ENCODE measurements at places on chromosomes 16 and 17.

- DNase-seq: no peak
Observed at GRCh38 chr16:77556201-77556873, 121.5 kb upstream of the ADAMTS18 start.

DNA sequence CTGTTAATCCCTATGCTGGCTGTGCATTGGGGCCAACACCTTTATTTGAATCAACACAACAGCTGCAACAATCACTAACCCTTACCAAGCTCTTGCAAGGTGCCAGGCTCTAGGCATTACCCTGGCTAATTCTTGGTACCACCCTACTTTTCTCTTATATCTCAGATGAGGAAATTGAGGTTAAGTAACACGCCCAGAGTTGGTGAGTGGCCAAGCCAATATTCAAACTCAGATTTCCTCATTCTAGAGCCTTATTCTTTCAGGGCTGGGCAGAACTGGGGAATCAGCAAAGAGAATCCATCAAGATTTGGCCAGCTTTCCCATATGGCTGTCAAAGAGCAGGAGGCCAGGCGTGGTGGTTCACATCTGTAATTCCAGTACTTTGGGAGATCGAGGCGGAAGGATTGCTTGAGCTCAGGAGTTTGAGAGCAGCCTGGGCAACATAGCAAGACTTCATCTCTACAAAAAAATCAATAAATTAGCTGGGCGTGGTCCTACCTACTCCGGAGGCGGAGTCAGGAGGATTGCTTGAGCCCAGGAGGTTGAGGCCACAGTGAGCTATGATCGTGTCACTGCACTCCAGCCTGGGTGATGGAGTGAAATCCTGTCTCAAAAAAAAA is 23.7 kb downstream of the ARSG start:
- no peak for DNase-seq

GRCh38 chr16:64351121-64351520 is 770.7 kb downstream of the CDH11 start:
- DNase-seq: no peak

DNA sequence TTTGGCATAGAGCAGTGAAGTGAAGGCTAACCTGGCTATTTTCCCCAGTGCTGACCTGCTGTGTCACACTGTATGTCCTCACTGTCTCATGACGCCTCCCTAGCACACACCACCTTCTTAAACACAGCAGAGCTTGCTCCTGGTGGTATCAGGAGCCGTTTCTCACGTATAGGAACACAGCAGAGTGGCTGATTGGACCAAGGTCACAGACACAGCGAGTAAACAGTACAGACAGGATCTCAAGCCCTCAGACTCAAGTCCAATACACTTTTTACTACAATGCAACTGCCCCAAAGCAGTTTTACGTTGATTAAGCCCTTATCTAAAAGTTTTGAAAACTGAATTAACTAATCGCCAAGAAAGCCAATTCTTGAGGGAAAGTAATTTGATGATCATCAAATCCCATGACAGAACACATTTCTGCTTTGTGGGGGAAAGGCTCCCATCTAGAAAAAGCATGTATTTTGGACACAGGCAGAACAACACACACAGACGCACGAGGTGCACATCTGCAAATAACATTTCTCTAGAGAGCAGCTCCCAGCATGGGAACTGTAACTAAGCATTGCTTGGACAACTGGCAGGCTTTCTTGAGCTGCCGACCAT is 15.2 kb downstream of the ARHGAP17 start:
- DNase-seq: no peak

GRCh38 chr16:83530293-83530692 is 277.5 kb upstream of the HSBP1 start:
- no peak for DNase-seq

GRCh38 chr17:65278050-65278819 is 141.1 kb downstream of the RGS9 start:
- no peak for DNase-seq

GRCh38 chr16:51242296-51242994 is 91.4 kb upstream of the SALL1 start:
- DNase-seq: no peak

DNA sequence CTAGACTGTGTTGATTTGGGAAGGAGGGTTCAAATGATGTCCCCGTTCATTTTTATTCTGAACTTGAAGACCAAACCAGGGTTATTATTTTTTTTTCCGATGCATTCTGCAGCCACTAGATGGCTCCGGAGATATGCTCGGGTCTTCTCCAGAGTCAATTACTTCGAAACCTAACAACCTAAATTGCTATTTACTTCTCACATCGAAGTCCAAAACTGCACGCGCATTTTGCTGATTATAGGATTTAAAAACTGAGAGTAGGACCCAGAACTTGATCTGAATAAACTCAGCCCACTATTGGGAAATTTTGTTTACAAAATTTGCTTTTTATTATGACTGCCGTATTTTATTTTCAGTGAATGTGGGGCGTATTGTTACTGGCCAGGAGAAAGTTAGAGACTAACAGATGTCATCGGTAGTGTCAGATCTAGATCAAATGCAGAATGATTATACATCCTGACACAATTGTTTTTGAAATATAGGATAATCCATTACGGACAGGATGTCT is 263.8 kb downstream of the HS3ST3A1 start:
- DNase-seq: no peak

DNA sequence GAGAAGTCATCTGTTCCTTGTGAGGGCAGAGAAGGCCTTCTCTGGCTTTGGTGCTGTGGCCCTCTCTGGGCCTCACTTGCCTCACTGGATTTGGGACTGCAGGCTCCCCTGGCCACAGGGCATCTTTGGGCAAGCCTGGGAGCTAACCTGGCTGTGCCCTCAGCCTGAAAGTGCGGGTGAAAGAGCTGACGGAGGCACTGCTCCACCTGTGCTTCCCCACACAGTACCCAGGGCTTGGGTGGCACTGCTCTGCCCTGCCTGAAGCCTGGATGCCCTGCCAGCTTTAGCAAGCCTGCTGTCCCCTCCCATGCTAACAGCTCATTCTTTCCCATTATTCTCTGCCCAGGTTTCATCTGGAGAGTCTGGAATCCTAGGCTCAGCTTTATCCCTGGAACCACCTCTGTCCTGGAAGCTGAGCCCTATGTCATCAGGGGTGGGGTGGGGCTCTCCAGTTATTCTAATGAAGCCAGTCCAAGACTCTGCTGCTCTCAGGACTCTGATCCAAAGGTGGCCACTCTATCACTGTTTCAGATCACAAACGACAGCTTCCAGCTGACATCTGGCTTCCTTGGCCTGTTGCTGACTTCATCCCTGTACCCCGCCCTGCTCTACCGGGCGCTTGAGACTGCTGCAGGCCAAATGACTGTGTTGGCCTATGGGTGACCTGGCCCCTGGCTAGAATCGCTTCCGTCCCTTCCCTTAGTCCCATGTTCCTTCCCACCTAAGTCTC is 29.3 kb downstream of the HIC1 start:
- no peak for DNase-seq

DNA sequence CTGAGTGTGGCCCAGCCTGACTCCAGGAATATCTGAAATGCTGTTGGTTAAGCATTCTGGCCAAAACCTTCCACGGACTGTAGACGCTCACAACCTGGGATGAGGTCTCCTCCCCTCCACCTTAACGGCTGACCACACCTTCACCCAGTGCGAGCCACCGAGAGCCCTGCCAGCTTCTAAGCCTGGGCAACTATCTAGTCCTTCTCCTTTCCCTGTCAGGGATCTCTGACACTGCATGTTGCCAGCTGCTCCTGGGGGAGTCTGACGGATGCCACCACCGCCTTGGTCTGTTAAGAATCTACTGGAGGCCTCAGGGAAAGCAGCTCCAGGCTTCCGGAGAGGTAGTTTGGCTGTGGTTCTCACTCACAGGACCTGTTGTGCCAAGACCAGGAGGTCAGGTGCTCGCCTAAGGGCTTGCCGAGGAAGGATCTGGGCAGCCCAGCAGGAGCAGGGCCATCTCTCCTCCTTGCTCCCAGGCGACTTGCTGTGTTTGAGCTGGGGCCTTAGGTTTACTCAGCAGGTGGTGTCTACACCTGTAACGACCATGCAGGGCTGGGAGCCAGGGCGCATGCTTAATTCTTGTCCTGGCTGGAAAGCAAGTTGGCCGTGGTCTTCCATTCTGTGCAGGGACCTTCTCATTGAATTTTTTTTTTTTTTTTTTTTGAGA is 111.8 kb downstream of the NTN1 start:
- DNase-seq: no peak

GRCh38 chr16:74842413-74842812 is 67.8 kb upstream of the FA2H start:
- no peak for DNase-seq

GRCh38 chr16:20301840-20302239 is 25.5 kb downstream of the GP2 start:
- no peak for DNase-seq

DNA sequence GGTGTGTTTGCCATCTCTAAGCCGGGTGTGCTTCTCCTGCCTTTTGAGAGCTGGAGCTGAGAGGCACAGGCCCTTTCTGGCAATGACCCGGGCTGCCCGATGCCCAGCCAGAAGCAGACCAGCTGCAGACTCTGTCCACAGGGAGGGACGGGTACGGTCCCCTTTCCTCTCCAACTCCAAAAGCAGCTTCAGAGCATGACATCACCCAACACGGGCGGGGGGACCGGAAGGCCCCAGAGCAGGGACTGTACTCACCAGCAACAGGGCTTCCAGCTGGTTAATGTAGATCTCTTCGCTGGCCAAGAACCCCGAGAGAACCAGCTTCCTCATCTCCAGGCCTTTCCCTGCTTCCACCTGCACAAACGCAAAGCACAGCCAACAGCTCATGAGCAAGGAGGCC is 79.4 kb downstream of the ABR start:
- no peak for DNase-seq
